ENCODE measurements at places on chromosomes 4 and X.

DNA sequence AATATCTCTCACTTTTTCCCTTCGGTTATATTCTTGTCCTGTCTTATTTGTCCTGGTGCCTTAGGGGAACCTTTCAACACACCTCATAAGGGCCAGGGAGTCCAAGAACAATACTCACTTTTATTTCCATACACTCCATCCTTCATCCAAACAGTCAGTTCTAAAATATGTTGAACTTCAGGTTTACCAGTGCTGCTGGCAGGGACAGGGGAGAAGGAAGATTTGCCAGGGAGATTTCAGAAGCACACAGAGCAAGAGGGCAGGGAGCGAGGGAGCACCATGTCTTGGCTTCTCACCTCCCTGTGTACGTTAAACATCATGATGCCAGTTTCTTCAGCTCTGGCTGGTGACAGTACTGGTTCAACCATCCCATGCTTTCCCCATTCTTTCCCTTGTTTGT is 631.1 kb upstream of the FAT1 start:
- no peak for DNase-seq

DNA sequence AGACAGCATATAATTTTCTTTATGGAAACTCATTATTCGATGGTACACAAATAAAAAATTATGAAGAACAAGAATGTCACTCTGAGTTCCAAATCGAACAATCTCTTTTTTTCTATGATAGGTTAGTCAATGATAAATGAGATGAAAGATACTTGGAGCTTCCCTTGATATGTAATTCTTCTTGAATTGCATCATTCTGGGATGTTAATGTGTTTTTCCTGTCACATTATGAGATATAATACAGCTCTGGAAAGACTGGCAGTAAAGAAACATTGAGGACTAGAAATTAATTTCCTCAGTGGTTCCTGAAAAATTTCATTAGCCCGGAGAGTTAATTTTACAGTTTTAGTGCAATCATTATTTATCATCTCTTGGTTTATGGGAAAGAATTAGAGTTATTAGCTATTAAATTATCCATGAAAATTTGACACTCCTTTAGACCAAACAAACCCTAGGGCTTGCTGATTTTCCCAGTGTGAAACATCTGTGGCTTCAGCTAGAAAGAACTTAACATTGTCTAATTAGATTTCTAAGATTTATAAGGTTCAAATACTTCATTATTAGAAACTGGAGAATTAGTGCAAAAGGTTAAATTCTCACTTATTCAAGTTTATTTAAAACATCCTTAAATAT is 1546.6 kb upstream of the TENM3 start:
- no peak for DNase-seq

- no peak for DNase-seq
Measured at GRCh38 chr4:142435599-142436235, 410.4 kb downstream of the INPP4B start.

- DNase-seq: no peak
Measured at GRCh38 chrX:38260231-38260630, 39.6 kb upstream of the SRPX start.

DNA sequence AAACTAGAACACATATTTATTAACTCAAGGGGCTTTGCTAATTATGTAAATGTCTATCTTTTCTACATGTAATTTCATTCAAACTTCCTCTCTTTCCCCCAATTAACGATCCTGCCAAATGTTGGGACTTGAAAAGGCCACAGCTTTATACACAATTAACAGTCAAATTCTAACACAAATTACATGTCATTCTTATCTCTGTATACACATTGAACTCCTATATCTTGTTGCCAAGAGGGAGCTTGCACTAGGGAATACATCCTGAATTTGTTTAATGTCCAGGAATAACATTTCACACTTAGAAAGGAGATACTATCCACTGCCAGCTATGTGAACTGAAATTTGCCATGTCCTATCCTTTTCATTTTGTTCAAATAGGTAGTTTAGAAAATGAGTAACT is 38.9 kb upstream of the MAB21L2 start:
- DNase-seq: no peak

GRCh38 chr4:153156721-153157120 is 47.5 kb upstream of the TRIM2 start:
- DNase-seq: no peak

GRCh38 chr4:90099812-90100211 is 27.4 kb upstream of the CCSER1 start:
- no peak for DNase-seq

GRCh38 chr4:182141061-182141460 is 102.1 kb upstream of the TENM3 start:
- no peak for DNase-seq

GRCh38 chr4:88204882-88205281 is 46.4 kb upstream of the ABCG2 start:
- DNase-seq: no peak

GRCh38 chr4:4842476-4843441 is 16.7 kb upstream of the MSX1 start:
- no peak for DNase-seq

DNA sequence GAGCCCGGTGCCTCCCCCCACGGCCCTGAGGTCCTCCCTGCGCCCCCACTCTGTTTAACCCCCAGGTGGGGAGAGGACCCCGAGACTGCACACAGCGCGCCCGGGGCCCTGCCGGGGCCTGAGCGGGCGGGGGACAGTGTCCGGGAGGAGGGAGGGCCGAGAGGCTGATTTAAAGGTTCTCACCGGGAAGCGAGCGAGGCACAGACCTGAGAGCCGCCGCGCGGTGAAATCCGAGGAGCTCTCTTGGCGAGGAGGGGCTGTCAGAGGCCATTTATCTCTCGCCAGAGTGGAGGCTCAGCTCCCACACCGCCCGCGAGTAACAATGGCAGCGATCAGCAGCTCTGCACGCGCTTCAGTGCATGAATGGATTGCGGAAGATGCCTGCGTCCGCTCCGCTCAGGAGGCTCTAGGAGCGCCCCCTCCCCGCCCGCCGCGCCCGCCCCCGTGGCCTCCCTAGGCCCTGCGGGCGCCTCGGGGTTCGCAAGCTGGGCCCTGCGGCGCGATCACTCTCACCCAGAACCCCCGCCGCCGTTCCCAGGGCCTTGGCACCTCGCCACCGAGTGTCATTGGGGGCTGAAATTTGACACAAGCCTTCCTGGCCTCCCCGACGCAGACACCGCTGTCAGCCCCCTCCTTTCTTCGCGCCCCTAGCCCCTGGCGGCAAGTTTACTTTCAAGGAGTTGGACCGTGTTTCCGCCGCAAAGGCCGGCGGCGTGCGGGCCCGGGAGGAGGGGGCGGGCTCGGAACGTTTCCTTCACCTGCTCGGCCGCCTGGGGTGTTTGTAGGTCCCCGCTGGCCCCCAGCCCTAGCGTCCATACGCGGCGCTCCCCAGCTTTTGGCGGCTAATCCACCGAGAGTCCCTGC is 48.7 kb upstream of the BCOR start:
- DNase-seq: no peak

- DNase-seq: no peak
Measured at GRCh38 chr4:112183252-112183651, 38.0 kb downstream of the FAM241A start.
